Progenitor cell of endocrine pancreas (in vitro differentiated cells): ENCODE measurements at places on chromosomes 12 and 14. TPM values are rescaled to one million over a fixed set of nuclear protein-coding genes. Genes with fewer than 3 reads are reported as not detected.

DNA sequence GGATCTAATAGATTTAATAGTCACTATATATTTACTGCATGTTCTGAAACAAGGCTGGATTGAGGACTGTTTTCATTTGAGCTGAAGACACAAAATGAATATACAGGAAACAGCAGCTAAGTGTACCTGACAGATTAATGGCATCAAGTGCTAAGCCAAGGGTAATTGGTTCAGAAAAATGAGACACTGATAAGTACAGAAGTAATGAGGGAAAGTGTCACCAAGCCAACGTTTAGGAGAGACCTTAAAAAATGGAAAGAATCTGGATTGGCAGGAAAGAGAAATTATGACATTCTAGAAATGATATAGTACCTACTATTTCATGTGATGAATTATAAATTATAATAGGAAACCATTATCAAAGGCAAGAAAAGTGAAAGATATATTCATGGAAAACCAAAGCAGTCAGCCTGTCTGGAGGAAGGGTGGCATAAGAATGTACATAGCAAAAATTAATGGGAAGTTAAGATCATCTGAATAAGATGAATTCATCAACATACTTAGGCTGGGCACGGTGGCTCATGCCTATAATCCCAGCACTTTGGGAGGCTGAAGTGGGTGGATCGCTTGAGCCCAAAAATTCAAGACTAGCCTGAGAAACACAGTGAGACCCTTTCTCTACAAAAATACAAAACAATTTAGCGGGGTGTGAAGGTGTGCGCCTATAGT is 21.0 kb upstream of the DUSP16 start:
- H3K27ac ChIP-seq = no peak overlapping the region
- H3K4me3 ChIP-seq = no peak overlapping the region
- no peak for DNase-seq
- peaks cover 12% of the 10 kb centered on the region for H3K4me1 ChIP-seq
- no peaks in the 10 kb centered on the region for H3K36me3 ChIP-seq
- H3K27me3 ChIP-seq = no peaks in the 10 kb centered on the region

- H3K36me3 ChIP-seq = no peaks in the 10 kb centered on the region
- H3K4me1 ChIP-seq = peaks cover 29% of the 10 kb centered on the region
- H3K27ac ChIP-seq = peak overlapping the region; percentile 2
- H3K4me3 ChIP-seq = no peak overlapping the region
Measured at GRCh38 chr14:25006961-25007795, 42.8 kb downstream of the STXBP6 start.

EXOC3L4 gene
- total RNA-seq = 28.4 and 30.8 TPM in 2 replicates

DNA sequence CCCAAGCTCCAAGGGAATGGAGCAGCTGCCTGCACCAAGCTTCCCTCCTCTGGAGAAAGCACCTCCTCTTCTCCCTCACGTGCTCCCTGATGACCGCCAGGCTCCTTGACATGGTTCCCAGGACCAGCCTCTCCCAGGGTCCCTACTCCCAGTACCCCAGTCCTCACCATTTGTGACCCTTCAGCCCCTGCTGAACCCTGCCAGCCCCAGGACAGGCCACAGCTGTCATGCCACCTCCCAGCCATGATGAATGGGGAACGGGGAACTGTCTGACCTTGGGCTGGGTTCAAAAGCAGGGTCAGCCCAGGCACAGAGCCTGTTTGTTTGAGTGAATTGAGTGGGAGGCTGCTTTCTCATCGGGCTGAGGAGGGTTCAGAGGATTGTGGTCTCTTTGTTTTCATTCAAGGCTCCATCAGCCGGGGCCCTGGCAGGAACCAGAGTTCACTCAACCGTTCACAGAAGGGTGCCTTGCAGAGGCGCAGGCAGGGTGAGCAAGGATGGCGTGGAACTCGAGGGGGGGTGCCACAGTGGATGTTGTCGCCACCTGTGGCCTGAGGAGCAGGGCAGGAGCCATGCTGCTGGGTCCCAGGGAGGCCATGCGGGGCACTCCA is 344.5 kb upstream of the SFSWAP start:
- no peaks in the 10 kb centered on the region for H3K36me3 ChIP-seq
- DNase-seq = no peak
- peaks cover 7% of the 10 kb centered on the region for H3K27me3 ChIP-seq
- H3K27ac ChIP-seq = peak overlapping the region; percentile 13
- H3K4me3 ChIP-seq = no peak overlapping the region

DNA sequence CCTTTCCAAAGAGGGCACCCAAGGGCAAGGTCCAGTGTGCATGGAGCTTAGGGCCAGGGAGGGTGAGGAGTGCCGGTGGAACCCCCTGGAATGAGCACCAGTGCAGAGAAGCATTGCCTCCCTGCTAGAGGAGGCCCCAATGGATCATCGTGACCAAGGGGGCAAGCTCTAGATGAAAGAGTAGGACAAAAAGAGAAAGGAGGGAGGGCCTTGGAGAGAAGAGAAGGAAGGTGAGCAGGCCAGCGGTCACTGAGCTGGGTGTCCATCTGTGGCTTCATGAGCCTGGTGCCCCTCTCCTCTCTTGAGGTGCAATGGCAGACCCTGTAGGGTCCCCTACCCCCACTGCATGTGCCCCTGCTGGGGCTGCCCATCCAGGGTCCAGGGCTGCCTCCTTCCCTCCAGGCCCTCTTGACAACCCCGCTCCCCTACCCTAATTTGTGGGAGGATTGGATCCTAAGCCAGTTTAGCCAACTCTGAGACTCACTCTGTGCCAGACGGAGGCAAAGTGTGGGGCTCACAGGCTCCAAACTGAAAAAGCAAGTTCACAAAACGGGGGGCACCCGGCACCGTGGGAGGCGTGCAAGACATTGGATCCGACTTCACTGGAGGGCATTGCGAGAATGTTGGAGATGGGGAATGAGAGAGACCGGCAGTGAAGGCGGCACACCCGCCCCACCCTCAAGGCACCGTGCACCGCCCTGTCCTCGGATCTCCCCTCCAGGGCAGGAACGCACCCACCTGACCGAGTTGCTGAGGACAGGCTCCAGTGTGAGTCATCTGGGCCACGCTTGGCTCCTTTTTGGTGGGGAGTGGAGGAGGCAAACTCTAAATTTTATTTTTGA is 207.5 kb downstream of the KIF26A start:
- DNase-seq = no peak
- no peak overlapping the region for H3K4me3 ChIP-seq
- no peak overlapping the region for H3K27ac ChIP-seq
- H3K4me1 ChIP-seq = peaks cover 12% of the 10 kb centered on the region
- H3K36me3 ChIP-seq = no peaks in the 10 kb centered on the region

KRT2 gene
- not detected in 2 replicates for total RNA-seq

DNA sequence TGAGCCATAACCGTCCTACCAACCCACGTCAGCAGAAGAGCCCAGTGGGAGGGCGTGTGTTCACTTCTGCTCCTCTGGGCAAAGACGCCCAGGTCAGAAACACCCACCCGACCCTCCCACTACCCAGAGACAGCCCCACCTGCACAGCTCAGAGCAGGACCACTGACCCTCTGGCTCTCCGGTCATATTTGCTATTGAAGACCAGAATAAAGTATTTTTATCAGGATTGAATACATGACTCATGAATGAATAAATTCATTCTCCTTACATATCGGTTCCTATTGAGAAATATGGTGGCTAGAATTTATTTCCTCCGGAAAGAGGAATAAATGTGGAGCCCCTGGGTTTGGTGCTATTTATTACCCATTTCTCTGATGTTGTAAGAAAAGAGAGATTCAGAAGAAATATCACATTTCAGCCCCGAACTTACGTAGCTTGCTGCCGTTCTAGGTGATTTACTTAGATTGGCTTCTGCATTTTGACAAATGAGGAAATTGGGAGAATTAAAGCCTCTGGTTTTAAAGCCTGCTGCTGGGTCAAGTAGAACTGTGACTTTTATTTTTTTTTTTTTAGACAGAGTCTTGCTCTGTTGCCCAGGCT is 36.4 kb upstream of the P2RX7 start:
- peaks cover 51% of the 10 kb centered on the region for H3K27me3 ChIP-seq
- peaks cover 4% of the 10 kb centered on the region for H3K36me3 ChIP-seq
- no peak for DNase-seq
- H3K4me3 ChIP-seq = no peak overlapping the region
- peaks cover 9% of the 10 kb centered on the region for H3K4me1 ChIP-seq

RNASE7 gene
- total RNA-seq = not detected in 2 replicates

GRCh38 chr12:113370923-113371682 is 12.7 kb downstream of the PLBD2 start:
- no peak overlapping the region for H3K27ac ChIP-seq
- no peaks in the 10 kb centered on the region for H3K27me3 ChIP-seq
- H3K4me3 ChIP-seq = no peak overlapping the region
- DNase-seq = no peak
- H3K4me1 ChIP-seq = peaks cover 2% of the 10 kb centered on the region

- H3K4me3 ChIP-seq = no peak overlapping the region
- no peak for DNase-seq
- no peaks in the 10 kb centered on the region for H3K27me3 ChIP-seq
- H3K4me1 ChIP-seq = no peaks in the 10 kb centered on the region
Measured at GRCh38 chr14:42715316-42715715, 1108.6 kb downstream of the LRFN5 start.

VWF gene
- total RNA-seq = 0.10 and 0.22 TPM in 2 replicates

DICER1 gene
- total RNA-seq = 118 and 127 TPM in 2 replicates

- peaks cover 5% of the 10 kb centered on the region for H3K4me1 ChIP-seq
- no peak overlapping the region for H3K4me3 ChIP-seq
- H3K27me3 ChIP-seq = peaks cover 84% of the 10 kb centered on the region
- DNase-seq = no peak
Measured at GRCh38 chr12:113537751-113538087, 66.0 kb upstream of the LHX5 start.

DNA sequence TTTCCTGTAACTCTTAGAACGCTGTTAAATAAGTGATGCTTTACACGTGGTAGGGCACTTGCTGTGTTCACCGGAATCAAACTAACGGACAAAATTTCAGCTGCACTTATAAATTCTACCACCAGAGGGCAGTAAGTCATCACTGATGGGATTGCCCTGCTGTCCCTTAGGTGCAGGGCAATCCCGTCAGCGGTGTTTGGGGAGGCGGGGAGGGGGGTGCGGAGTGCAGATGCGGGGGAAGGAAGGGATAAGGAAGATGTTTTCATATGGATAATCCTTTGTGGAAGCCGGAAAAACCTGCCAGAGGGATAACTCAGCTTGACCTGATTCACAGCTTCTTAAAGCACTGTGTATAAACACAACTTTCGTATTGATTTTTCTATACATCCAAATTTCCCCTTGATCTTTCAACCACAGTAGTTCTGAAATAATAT is 21.7 kb upstream of the SLC10A1 start:
- no peaks in the 10 kb centered on the region for H3K36me3 ChIP-seq
- no peak overlapping the region for H3K4me3 ChIP-seq
- no peak overlapping the region for H3K27ac ChIP-seq
- peaks cover 3% of the 10 kb centered on the region for H3K4me1 ChIP-seq
- peaks cover 3% of the 10 kb centered on the region for H3K27me3 ChIP-seq
- peak; percentile 62 for DNase-seq

COPS7A gene
- total RNA-seq = 42.6 and 45.5 TPM in 2 replicates

PRPF40B gene
- total RNA-seq = 57.4 and 63.4 TPM in 2 replicates

ANO4 gene
- total RNA-seq = 0.38 and 0.95 TPM in 2 replicates

DNA sequence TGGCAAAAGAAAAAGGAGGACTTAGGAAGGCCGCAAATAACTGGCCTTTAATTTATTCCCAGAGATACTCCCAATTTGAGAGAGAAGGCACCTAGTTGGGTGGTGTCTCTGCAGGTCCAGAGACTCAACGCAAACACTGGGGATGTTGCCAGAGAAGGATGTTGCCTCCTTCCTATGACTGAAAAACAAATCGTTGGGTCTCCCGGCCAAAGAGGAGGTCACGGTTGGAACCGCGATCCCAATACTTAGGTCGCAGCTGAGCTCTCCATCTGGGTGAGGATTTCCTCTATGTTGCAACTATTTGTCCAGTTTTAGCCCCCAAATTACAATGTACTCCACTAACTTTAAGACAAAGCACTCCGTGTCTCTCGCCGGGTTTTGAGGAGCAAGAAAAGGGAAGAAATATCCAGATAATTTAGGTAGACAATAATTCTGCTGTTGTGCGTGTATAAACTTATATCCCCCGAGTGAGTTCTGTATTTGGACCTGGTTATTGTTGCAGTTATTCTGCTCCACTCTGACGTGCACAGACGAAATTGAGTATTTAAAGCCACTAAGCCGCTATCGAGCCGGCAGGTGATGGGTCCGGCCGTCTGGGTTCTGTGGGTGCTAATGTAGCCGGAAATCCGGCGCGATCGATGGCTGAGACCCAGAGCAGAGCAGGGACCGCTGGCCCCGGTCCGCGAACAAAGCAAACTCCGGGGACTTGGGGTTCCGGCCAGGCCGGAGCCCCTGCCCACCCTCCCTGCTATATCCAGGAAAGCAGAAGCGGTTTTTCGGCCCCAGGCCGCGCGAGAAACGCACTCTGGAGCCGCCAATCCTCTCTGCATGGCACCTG is 5.7 kb downstream of the HOXC12 start:
- H3K4me3 ChIP-seq = no peak overlapping the region
- H3K4me1 ChIP-seq = no peaks in the 10 kb centered on the region
- H3K27ac ChIP-seq = no peak overlapping the region

SERPINA10 gene
- 2.6 and 3.2 TPM in 2 replicates for total RNA-seq
